ENCODE measurements at places on chromosomes 16 and 17. TPM values are rescaled to one million over a fixed set of nuclear protein-coding genes. Genes with fewer than 3 reads are reported as not detected.

DNA sequence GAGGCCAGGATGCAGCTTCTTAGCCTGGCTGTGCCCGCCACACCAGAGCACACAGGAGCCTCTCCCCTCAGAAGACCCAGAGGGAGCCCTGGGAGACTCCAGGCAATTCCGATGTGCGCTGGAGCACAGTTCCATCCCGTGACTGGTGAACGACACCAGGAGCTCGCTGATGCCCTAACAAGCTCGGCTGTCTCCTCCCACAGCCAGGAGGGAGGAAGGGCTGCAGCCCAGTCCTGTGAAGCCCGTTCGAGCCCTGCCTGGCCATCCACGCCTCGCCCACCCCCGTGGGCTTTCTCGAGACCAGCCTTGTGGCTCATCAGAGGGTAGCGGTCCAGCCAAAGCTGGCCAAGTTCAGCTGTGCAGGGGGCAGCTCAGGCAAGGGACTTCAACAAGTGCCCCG lies 21.8 kb upstream of the RASD1 start:
- no peak for DNase-seq

- DNase-seq: no peak
Measured at GRCh38 chr17:73510981-73511718, 133.1 kb downstream of the SDK2 start.

GRCh38 chr16:85137323-85138072 lies 25.2 kb upstream of the CIBAR2 start:
- peak; percentile 92 for DNase-seq

Gene NOD2
- 2.1 TPM for total RNA-seq

- DNase-seq: no peak
Measured at GRCh38 chr16:58462089-58462488, 37.9 kb upstream of the NDRG4 start.

DNA sequence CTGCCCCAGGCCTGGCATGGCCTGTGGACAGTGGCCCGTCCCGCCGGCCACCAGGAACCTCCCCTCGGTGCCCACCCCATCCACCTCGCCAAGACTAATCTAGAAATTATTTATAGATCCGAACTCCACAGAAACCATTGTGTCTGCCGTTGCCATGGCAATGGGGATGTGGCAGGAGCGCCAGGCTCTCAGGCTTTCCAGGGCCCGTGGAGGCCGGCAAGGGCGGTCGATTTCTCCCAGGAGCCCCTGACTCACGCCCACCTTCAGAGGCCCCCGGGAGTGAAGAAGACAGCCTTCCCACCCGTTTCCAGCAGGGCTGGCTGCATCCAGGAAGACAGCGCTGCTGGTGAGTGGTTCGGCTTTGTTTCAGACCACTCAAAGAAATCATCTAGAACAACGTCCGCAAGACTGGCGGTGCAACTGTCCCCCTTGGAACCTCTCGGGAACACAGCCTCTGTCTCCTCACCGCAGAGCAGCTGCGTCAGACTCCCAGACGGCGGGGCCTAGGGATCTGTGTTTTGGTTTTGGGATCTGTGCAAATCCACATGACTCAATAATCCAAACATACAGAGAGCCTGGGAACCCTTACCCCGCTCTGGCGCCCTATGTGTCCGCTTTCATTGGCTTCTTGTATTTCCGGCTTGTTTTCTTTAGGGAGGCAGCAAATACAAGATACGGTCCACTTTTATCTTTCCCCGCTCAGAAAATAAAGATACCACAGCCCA lies 48.5 kb upstream of the ZCCHC14 start:
- no peak for DNase-seq

GRCh38 chr16:84845496-84846002 lies 25.8 kb downstream of the CRISPLD2 start:
- no peak for DNase-seq

- no peak for DNase-seq
Measured at GRCh38 chr17:65588181-65588808, 26.8 kb upstream of the AXIN2 start.

Gene SLC9A5
- 1.1 TPM for total RNA-seq

DNA sequence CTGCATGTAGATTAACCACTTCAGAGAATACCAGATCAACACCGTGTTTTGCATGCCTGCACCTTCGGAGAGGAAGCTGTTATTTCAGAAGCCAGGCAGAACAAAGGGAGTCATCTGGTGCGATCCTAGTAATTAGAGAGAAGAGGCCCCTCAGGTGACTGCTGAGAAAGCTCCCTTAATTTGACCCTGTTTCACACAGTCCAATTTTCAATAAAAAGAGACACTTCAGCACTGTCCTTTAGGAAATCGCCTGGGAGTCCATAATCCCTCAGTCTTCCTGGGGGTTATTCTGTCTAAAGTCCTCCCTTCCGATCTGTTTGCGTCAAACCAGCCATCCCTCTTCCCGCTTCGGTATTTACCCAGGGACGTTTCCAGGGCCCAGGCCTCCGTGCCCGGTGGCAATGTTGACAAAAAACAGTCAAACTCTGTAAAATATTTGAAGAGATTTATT lies 23.4 kb upstream of the TNRC6C start:
- DNase-seq: no peak

Gene CIAO3
- 48.5 TPM for total RNA-seq

Gene FOXJ1
- total RNA-seq: 0.62 TPM

DNA sequence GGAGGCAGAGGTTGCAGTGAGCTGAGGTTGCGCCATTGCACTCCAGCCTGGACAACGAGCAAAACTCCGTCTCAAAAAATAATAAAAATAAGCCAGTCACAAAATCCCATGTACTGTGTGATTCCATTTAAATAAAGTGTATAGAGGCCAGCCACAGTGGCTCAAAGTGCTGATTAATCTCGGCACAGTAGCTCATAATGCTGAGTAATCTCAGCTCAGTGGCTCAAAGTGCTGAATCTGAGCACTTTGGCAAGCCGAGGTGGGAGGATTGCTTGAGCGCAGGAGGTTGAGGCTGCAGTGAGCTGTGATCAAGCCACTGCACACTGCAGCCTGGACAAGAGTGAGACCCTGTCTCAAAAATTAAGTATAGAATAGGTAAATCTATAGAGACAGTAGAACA lies 4.9 kb downstream of the TMED6 start:
- no peak for DNase-seq

Gene MAF
- 40.0 TPM for total RNA-seq

- peak; percentile 42 for DNase-seq
Measured at GRCh38 chr16:11256661-11257130, 692 bp upstream of the SOCS1 start.

- DNase-seq: no peak
Measured at GRCh38 chr17:77769215-77769614, 189.3 kb upstream of the TNRC6C start.

Gene GPR139
- total RNA-seq: not detected

GRCh38 chr16:12147681-12148080 lies 171.1 kb downstream of the SNX29 start:
- DNase-seq: no peak

- DNase-seq: peak; percentile 100
Measured at GRCh38 chr16:30922420-30922959, 882 bp upstream of the FBXL19 start.

GRCh38 chr16:7334801-7335560 lies 2.3 kb downstream of the RBFOX1 start:
- DNase-seq: peak; percentile 48

- no peak for DNase-seq
Measured at GRCh38 chr17:69588827-69589239, 174.3 kb downstream of the MAP2K6 start.

Gene SENP3
- 63.6 TPM for total RNA-seq

DNA sequence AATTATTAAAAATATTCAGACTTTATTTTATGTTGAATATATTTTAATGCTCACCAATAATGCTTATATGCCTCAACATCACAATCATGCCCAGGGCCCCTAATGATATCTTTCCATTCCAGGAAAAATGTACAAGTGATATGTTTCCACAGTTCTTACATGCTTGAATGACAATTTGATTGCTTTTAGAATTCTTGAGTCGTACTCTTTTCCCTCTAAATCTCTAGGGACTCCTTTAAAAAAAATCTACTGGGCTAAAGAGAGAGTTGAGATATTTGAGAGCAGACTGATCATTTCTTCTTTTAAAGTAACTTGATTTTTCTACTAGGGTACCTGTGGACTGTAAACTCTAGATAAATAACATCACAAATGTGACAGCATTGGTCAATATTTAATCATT lies 18.2 kb upstream of the HLF start:
- DNase-seq: no peak

DNA sequence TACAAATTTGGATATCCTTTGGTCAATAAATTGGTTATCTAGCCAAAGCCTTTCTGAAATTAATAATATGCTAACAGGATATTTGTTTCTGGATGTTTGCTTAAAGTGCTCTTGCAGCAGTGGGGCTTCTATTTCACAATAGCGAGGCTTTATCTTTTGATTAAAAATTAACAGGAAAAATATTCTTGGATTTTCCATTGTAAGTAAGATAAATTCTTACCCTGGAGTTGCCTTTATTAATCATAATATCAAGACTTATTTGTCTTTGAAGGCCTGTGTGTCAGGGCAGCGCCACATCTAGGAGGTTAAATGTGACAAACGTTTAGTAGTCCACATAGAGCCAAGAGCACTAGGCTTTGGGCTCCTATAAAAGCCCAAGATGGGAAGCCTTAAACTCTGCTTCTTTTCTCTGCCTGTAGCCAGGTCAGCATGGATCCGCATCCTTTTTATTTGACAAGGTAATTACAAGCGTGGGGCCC lies 5.3 kb downstream of the TMEM97 start:
- no peak for DNase-seq

Gene GLTPD2
- not detected for total RNA-seq

Gene ENO3
- 5,473 TPM for total RNA-seq

Gene IKZF3
- 0.88 TPM for total RNA-seq

GRCh38 chr16:83403761-83404160 lies 404.0 kb upstream of the HSBP1 start:
- DNase-seq: no peak

Gene FAM20A
- 3.1 TPM for total RNA-seq

DNA sequence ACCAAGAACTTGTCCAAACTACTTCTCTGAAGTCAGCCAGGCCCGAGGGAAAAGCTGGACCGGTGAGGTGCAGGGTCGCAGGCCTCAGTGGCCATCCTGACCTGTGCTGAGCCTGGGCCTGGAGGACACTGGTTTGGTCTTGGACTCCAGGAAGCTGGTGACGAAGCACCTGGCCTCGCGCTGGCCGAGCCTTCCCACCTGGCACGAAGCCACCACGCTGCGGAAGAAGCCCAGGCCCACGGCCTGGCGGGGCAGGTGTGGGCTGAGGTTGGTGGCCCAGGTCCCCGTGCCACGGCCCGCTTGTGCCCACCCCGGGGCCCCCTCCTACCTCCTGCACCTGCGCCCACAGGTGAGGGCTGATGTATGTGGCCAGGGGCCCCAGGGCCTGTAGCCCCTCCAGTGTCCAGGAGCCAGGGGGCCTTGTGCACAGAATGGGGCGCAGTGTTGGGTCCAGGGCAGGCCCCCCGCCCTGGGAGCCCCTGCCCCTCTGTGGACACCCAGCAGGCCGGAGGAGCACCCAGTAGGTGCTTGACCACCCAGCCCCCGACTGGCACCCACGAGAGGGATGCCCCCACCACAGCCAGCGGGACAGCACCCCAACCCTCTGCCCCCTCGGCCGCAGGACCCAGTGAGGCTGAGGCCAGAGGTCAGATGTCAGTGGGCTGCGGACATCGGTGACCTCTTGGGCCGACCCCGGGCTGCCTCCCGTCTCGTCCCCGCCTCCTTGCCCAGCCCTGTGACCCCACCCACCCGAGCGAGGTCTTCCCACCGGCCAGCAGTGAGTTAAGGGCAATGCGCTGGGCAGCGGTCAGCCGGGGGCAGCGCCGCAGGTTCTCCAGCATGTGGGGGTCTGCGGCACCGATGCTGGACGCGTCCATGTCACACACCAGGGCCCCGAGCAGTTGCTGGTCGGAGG lies 13.8 kb downstream of the MSLN start:
- DNase-seq: no peak

DNA sequence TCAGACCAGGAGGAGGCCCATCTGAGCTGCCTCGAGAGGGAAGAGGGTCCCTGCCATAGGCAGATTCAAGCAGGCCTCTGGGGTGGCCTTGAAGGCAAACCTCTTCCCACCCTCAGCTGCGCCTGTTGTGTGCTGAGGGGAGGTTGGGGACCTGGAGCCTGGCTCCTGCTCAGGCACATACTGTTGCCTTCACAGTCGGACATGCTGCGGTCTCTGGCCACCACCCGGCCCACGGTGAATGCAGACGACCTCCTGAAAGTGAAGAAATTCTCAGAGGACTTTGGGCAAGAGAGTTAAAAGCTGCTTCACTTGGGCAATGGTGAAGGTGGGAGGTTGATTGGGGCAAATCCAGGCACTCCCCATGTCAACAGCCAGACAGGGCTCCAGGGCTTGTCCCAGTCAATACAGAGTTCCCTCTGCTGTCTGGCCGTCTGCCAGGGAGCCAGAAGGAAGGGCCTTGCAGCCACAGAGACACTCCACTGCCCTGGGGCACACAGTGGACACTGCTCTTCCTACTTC lies 6.3 kb downstream of the PDF start:
- DNase-seq: peak; percentile 64
